ENCODE measurements at places on chromosomes 13 and 19. TPM values are rescaled to one million over a fixed set of nuclear protein-coding genes. Genes with fewer than 3 reads are reported as not detected.

DNA sequence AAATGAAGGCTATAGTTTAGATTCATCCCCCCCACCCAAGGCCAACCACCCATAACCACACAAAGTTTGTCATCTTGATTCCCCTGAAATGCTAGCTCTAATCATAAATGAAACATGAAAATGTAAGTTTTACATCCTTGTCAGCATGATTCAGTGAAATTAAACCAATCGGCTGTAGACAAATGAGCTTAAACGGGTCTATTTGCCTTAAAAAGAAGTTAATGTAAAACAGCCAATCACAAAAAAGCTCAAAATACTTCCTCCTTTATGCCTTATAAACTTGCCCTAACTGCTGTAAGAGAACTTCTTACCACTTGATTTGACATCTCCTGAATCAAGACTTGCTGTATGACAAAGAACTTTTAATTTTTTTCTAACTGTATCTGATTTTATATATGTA lies 34.5 kb upstream of the MRI1 start:
- DNase-seq, result no peak

- no peak for DNase-seq
Observed at GRCh38 chr13:25151626-25152195, 20.4 kb downstream of the AMER2 start.

DNA sequence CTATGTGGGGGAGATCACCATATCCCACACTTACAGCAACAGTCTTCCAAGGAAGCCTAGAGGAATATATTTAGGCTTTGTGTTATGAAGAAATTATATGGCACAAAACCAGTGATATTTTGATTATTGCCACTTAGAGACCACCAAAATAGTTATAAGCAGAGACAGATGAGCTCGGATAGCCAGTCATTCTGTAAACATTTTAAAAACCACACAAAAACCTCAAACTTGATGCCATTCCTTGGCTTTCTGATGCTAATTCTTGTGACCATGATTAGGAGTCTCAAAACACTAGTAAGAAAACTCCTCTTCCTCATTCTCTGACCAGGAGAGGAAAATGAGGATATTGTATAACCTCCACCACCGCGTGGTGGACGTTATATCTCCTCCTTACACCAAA lies 496.4 kb downstream of the FOXO1 start:
- no peak for DNase-seq

DNA sequence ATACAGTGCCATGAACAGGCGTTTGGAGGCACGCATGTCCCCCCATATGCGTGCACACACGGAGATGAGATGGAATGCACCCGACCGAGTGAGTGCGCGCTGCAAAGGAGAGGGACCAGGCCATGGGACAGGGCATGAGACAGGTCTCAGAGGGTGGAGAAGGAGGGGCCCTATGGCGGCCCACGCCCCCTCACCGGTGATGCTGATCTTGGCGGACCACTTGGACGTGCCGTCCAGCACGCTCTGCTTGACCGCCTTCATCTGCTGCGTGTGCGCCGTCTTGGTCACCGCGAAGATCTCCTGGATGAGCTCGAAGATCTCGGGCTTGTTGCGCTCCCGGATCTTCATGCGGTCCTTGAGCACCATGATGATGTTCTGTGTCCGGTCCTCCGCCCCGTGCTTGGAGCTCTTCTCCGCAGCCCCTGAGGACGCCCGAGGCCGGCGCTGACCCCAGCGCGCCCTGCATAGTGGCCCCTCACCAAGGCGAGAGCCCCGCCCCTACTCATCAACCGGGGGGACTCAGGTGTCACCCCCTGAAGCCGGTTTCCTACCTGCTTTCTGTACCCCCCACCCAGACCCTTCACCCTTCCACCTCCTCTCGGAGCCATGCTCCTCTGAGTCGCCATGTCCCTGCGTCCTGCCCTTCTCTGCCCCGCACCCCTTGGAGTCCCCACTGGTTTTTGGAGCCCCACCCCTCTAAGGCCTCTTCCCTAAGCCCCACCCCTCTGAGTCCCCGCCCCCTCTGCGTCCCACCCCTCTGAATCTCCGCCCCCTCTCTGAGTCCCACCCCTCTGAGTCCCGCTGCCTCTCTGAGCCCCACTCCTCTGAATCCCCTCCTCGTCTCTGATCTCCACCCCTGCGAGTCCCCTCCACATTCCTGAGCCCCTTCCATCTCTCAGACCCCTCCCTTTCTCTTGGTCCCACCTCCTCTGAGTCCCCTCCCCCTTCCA lies 40.8 kb downstream of the UNC13A start:
- no peak for DNase-seq

The TMEM255B gene
- total RNA-seq, result 22.7 TPM
